ENCODE measurements at places on chromosomes 1 and 21.

DNA sequence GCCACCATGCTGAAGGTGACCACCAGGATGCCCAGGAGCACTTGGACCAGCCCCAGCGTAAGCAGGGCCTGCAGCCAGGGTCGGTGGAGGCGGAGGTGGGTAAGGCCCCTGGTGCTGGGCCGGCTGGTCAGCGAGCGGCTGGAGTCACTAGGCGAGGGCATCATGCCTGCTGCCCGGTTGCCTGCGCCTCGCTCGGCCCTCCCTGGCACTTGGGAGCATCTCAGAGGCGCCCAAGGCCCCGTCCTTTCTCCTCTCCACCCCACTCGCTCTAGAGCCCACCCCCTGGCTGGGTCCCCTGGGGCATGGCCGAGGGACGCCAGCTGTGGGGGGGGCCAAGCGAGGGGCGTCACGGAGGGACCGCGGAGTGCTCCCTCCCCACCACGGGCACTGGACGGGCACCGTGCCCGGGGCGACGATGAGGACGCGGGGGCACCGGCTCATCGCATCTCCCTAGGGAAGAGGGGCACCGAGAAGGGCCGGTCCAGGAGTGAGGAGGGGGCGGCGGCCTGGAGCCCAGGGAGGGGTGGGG, 505 bp downstream of the ENTREP3 start:
- no peak for DNase-seq

DNA sequence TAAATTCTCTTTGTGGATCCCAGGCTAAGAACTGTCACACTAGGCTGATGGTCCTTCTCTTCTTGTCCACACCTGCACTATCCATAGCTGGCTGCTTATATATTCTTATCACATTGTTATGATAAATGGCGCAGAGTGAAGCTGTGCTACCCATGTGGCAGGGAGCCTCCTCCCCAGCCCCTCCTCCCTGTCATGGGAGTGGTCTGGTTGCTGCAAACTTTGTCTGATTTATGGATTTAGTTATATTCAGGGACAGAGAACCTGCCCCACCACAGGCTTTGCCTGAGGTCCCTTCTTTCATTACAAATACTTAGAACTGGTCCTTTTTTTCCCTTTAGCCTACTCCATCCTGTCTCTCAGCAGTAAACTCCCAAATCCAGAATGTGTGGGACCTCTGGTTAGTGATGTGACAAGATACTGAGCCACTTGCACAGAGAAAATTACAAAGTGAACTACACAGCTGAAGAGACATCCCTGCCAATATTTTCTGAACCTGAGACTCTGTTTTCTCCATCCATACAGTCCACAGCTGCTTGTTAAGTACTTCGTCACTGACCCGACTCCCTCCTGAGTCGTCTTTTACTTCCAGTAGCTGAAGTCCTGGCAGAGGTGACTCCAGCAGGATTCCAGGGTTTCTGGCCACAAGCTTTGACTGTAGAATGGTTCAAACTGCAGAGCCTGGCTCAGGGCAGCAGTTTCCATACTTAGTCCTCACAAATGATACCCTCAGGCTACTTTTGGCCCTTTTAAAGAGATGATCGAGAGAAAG, 37.6 kb downstream of the PTGFRN start:
- DNase-seq = no peak

DNA sequence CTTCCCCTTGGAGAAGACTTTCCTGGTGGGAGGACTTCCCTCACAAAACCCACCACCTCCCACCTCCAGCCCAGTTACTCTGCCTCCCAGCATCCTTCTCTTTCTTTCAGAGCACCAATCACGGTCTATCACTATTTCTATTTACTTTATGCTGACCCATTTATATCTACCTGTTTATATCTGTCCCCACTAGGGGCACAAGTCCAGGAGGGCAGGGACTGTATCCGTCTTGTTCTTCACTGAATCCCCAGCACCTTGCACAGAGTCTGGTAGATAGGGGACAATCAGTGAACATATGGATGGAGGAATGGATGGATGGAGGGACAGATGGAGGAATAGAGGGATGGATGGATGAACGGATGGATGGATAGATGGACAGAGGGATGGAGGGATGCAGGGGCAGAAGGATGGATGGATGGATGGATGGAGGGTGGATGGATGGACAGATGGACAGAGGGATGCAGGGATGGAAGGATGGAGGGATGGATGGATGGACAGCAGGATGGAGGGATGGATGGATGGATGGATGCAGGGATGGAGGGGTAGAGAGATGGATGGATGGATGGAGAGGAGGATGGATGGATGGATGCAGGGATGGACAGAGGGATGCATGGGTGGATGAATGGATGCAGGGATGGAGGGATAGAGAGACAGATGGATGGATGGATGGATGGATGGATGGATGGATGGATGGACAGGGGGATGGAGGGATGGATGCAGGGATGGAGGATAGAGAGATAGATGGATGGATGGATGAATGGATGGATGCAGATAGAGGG, 5.5 kb downstream of the C1QB start:
- no peak for DNase-seq

GRCh38 chr1:218482683-218483082, 137.5 kb downstream of the TGFB2 start:
- DNase-seq = no peak

- DNase-seq = no peak
Measured at GRCh38 chr1:97334454-97334853, 586.4 kb downstream of the DPYD start.

GRCh38 chr21:36236052-36236730, 79.6 kb downstream of the DOP1B start:
- no peak for DNase-seq

GRCh38 chr1:77832901-77833300, 53.5 kb downstream of the MIGA1 start:
- DNase-seq = no peak

- no peak for DNase-seq
Measured at GRCh38 chr1:9912264-9912936, 2.3 kb upstream of the CTNNBIP1 start.

DNA sequence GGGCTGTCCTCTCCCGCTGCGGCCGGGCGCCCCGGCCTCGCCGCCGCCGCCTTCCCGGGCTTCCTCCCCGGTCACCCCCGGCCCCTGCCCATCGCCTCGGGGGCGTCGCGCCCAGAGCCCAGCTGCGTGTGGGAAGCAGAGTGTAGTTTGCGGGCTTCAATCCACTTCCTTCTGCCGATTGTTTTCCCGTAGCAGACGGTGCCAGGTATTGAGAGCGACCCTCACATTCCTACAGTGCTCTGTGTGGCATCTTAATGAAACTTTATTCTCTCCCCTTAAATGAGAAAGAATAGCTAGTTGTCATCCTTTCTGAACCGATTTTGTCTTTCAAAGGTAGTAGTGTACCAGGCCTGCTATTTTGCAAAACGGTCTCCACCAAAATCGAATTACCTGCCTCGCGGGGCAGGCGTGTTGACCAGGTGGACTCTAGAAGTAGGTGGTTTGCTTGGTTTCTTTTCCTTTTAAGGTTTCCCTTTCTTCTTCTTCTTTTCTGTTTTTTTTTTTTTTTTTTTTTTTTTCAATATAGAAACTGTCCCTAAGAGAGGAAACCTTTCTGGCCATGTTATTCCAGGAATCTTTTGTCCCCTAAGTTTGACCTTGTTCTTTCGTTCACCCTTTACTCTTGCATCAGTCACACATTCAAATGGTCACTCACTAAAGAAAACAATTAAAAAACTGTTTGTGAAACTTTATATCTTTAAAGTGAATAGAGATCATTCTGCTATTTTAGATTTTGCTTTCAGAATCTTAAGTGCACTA, 881 bp downstream of the USP25 start:
- DNase-seq = peak; percentile 27

GRCh38 chr1:43612406-43612805, 37.5 kb upstream of the KDM4A start:
- DNase-seq = no peak

GRCh38 chr1:229102741-229103391, 168.0 kb upstream of the RAB4A start:
- DNase-seq = no peak

GRCh38 chr1:219812086-219812485, 116.3 kb downstream of the SLC30A10 start:
- no peak for DNase-seq

- DNase-seq = no peak
Measured at GRCh38 chr1:154751690-154752089, 118.4 kb downstream of the KCNN3 start.

DNA sequence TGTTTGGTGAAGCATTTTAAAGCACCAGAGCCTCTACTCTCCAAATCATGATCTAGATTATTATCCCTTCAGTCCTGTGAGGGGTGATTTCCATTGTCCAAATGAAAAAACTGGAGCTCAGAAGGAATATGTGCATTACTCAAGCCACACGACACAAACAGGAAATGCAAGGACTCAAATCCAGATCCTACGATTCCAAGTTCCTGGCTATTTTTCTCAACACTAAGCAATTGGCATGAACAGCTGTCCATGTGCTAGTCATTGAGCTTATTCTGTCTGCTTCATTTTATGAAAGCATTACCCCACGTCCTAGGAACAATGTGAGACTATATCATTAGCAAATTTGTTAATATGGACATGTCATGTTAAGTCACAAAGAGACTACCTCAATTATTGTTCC, 273.1 kb upstream of the LYPLAL1 start:
- no peak for DNase-seq

DNA sequence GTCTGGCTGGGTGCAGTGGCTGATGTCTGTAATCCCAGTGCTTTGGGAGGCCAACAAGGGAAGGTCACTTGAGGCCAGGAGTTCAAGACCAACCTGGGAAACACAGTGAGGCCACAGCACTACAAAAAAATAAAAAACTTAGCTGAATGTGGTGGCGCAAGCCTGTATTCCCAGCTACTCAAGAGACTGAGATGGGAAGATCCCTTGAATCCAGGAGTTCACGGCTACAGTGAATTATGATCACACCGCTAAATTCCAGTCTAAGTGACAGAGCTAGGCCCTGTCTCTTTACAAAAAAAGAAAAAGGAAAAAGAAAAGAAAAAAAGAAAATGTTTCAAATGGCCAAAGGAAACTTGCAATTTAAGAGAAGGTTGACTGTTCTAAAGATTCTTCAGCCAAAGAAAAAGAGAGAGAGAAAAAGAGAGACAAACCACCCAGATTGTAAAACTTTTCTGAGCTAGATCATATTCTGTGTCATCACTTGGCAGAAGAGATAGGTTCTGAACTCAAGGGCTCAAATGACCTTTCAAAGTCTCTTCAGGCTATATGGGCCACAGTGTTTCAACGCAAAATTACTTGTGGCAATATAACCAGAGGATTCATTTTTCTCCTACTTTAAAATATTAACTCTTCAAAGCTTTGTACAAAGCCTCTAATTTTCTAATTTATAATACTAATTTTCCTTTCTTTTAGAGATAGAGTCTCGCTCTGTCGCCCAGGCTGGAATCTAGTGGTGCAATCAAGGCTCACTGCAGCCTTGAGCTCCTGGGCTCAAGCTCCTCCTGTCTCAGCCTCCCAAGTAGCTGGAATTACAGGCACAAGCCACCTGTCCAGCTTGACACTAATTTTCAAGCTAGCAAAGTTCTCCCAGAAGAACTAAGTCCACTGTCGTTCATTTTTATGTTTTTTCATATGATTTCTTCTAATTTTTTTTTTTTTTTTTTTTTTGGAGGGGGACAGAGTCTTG, 20.5 kb downstream of the ARID4B start:
- DNase-seq = no peak

DNA sequence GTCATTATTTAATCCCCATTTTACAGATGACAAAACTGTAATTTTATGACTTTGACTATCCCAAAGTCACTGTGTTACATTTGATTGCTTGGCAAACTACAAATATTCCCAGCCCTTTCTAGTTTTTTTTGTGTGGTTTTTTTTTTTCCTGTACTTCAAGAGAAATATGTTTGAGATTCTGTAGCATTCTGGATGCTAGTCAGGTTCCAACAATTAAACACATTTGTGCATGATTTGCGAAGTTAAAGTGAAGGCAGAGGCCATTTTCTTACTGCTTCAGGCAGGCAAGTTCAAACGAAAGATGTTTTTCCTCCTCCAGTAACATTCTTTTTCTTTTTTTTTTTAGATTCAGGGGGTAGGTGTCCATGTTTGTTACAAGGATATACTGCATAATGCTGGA, 107.9 kb upstream of the SERTAD4 start:
- DNase-seq = no peak

GRCh38 chr1:157135070-157135469, 3.1 kb downstream of the ETV3 start:
- DNase-seq = no peak

GRCh38 chr1:116092752-116093489, 18.3 kb upstream of the MAB21L3 start:
- DNase-seq = no peak

GRCh38 chr1:8873506-8874229, 4.8 kb downstream of the ENO1 start:
- peak; percentile 66 for DNase-seq

Measured in stimulated activated CD4-positive, alpha-beta T cell treated with anti-CD3 and anti-CD28 coated beads, Interleukin-2, amount 100 ng/mL, for 48 hours (primary cell).